ENCODE measurements at places on chromosomes 2 and 18. TPM values are rescaled to one million over a fixed set of nuclear protein-coding genes. Genes with fewer than 3 reads are reported as not detected.

EIPR1 gene
- total RNA-seq, result 26.4 TPM

- peaks cover 5% of the 10 kb centered on the region for H3K27me3 ChIP-seq
- H3K4me3 ChIP-seq, result no peak overlapping the region
- no peak overlapping the region for H3K27ac ChIP-seq
- no peaks in the 10 kb centered on the region for H3K36me3 ChIP-seq
- peaks cover 14% of the 10 kb centered on the region for H3K4me1 ChIP-seq
These were observed 20.1 kb upstream of the SLC20A1 start for GRCh38 chr2:112625474-112626114.

KRTCAP3 gene
- 26.1 TPM for total RNA-seq

DNA sequence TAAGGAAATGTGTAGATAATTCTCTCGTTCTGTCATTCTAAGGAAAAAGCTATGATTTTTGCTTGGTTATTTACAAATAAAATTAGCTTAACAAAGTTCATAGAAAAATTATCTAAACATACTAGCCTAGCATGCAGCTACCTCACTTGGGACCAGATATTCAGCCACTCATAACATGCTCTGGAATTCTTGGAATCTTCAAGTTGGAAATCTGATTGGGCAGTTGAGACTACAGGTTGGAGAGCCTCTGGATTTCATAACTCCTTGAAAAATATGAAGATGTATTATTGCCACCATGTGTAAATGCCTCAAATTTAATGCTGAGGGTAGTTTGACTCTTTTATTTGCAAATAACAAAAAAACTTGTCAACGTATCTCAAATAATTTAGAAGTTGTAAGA, 132.2 kb upstream of the GULP1 start:
- H3K4me1 ChIP-seq, result peaks cover 2% of the 10 kb centered on the region
- H3K27me3 ChIP-seq, result no peaks in the 10 kb centered on the region
- no peaks in the 10 kb centered on the region for H3K36me3 ChIP-seq
- H3K4me3 ChIP-seq, result no peak overlapping the region
- no peak overlapping the region for H3K27ac ChIP-seq

DNA sequence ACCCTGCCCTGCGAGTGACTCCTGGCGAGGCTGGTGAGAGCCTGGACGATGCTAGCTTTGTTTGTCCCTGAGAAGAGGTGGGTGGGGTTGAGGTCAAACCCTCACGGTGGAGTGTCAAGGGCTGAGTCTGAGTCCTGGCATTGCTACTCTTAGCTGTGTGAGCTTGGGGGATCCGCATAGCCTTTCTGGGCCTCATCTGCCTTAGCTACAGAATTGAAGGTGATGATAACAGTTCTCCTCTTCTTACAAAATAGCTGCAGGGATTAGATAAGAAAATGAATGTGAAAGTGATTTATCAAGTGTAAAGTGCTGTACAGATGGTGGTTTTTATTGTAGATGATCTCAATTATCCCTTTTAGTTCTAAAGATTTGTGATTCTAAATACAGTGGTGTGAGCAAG, 144.6 kb downstream of the LPIN1 start:
- H3K4me1 ChIP-seq, result no peaks in the 10 kb centered on the region
- no peak overlapping the region for H3K4me3 ChIP-seq
- H3K27ac ChIP-seq, result no peak overlapping the region

DNA sequence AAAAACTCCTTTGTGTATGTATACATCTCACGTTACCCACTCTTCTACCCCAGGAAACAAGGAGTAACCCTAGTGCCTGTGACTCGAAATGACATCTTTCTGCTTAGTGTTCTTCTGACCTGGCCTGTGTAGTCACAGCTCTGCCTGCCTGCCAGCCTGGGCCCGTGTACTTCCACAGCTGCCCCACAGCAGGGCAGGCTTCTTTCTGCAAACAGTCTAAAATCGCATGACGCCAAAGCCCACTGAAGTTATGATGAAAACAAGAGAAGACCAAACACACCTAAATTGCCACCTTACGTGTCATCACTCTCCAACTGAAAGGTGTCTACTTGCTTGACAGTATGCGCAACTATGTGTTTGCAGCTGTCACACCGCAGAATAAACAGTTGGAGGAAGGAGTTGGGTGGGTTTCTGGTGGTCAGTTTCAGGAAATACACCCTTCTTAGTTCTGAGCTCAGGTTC, 1.5 kb downstream of the GAREM1 start:
- no peak for DNase-seq
- no peak overlapping the region for H3K27ac ChIP-seq
- H3K4me1 ChIP-seq, result peaks cover 34% of the 10 kb centered on the region
- H3K27me3 ChIP-seq, result peaks cover 27% of the 10 kb centered on the region

GRCh38 chr18:31983020-31983419, 35.6 kb upstream of the RNF125 start:
- H3K27me3 ChIP-seq, result no peaks in the 10 kb centered on the region
- no peak for DNase-seq
- no peak overlapping the region for H3K27ac ChIP-seq
- no peak overlapping the region for H3K4me3 ChIP-seq
- no peaks in the 10 kb centered on the region for H3K36me3 ChIP-seq

- H3K36me3 ChIP-seq, result peaks cover 8% of the 10 kb centered on the region
- DNase-seq, result no peak
- H3K27ac ChIP-seq, result no peak overlapping the region
- no peak overlapping the region for H3K4me3 ChIP-seq
These were observed 198.3 kb downstream of the LDLRAD4 start for GRCh38 chr18:13416848-13417247.

DNA sequence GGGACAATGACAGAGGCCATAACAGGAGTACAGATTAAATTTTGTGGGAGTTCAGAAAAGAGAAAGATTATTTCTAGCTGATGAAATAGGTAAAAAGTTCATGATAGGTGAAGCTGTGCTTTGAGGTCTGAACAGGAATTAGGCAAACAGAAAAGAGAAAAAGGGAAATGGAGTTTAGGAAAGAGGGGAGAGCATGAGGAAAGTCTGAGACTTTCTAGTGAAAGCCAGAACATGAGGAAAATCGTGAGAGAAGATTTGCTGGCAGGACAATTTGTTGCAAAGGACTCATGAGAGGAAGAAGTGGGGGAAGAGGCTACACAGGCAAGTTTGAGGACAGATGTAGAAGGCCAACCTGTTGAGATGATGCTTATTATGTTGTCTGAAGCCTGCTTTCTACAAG, 6.3 kb upstream of the CHN1 start:
- H3K27me3 ChIP-seq, result no peaks in the 10 kb centered on the region
- peaks cover 31% of the 10 kb centered on the region for H3K4me1 ChIP-seq
- H3K27ac ChIP-seq, result peak overlapping the region; percentile 1
- H3K36me3 ChIP-seq, result no peaks in the 10 kb centered on the region
- no peak for DNase-seq

DNA sequence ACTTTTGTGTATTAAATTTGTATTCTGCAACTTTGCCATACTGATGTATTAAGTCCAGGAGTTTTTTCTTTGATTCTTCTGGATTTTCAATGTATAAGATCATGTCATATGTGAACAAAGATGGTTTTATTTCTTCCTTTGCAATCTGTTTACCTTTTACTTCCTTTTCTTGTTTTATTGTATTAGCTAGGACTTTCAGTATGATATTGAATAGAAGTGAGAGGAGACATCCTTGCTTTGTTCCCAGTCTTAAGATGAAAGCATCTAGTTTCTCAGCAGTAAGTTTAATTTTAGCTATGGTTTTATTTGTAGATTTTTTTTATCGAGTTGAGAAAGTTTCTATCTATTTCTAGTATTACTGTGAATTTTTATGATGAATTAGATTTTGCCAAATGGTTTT, 25.5 kb downstream of the VRK2 start:
- H3K27ac ChIP-seq, result no peak overlapping the region
- no peak for DNase-seq
- no peak overlapping the region for H3K4me3 ChIP-seq
- no peaks in the 10 kb centered on the region for H3K4me1 ChIP-seq

DNA sequence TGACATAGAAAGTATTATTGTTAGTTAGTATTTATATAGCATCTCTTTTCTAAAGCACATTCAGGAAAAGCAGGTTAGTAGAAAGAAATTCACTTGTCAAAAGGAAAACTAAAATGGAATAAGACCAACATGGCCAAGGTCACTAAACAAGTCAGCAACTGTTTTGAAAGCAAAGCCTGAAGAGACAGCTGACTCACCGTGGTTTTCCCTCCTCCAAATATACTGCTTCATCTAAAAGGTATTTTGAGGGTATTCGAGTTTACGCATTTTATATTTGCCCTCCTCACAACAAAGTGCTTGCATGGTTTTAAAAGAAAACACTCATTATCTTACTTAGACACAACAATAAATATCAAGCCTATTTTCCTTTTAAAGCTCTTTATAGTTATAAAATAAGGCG, 24.0 kb downstream of the ZNF385B start:
- H3K4me1 ChIP-seq, result no peaks in the 10 kb centered on the region
- H3K27ac ChIP-seq, result no peak overlapping the region
- no peaks in the 10 kb centered on the region for H3K27me3 ChIP-seq
- no peak overlapping the region for H3K4me3 ChIP-seq
- H3K36me3 ChIP-seq, result no peaks in the 10 kb centered on the region
- DNase-seq, result no peak

SERPINB4 gene
- total RNA-seq, result not detected

ADD2 gene
- 1.3 TPM for total RNA-seq

DNA sequence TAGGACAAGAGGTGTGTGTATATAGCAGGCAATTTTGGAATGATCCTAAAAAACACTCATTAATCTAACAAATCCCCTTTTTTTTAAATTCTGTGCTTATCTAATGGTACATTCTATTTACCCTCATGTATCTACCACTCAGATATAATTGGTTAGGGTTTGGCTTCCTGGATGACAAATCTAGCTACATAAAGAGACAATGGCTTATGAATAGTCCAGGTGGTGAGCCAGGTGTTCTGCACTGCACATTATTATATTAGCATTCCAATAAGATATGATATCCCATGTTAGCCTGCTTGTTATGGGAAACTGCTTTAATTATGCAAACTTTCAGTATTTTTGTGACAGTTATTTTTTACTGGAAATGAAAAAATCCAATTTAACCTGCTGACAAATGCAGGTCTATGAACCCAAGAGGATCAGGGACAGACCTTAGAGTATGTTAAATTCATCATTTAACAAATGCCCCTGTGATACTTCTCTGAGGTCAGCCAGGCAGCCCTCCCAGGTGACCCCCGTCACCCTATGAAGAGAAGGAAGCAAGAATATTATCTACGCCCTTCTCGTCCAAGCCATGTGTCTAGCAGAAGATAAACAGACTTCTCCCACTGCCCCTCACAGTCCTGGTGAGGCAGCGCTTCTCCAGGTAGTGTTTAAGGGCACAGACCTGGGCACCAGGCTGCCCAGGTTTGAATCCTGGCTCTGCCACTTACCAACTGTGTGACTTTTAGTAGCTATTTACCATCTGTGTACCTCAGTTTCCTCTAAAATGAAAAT, 83.0 kb downstream of the ADD2 start:
- no peaks in the 10 kb centered on the region for H3K4me1 ChIP-seq
- no peak for DNase-seq
- no peaks in the 10 kb centered on the region for H3K36me3 ChIP-seq

PSMG2 gene
- total RNA-seq, result 59.0 TPM

GRCh38 chr2:88880441-88880953, 189.0 kb downstream of the RPIA start:
- H3K4me3 ChIP-seq, result no peak overlapping the region
- no peak overlapping the region for H3K27ac ChIP-seq
- peaks cover 3% of the 10 kb centered on the region for H3K27me3 ChIP-seq
- H3K36me3 ChIP-seq, result no peaks in the 10 kb centered on the region
- DNase-seq, result no peak

- H3K36me3 ChIP-seq, result no peaks in the 10 kb centered on the region
- H3K4me3 ChIP-seq, result no peak overlapping the region
- H3K27ac ChIP-seq, result no peak overlapping the region
- H3K4me1 ChIP-seq, result no peaks in the 10 kb centered on the region
- no peaks in the 10 kb centered on the region for H3K27me3 ChIP-seq
These were observed 433.0 kb upstream of the CHAC2 start for GRCh38 chr2:53334610-53335009.

GRCh38 chr2:17593445-17593840, 52.9 kb downstream of the VSNL1 start:
- peak overlapping the region; percentile 60 for H3K27ac ChIP-seq
- H3K27me3 ChIP-seq, result no peaks in the 10 kb centered on the region
- peaks cover 38% of the 10 kb centered on the region for H3K4me1 ChIP-seq
- DNase-seq, result no peak

DNA sequence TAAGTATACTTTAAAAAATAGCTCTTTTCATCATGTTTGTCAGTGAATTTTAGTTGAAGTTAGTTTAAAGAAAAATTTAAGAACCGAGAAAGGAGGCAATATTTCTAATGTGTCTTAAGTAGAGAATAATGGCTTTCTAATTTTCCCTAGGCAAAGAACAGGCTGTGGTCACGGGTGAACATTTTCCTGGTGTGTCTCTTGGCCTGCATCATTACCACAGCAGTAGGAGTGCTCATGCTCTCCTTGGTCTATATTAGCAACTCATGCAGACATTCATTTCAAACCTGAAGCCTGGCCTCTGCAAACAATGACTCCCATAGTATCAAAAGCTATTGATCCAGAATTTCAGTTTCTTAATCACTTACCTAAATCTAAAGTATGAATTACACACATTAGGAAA, 57.4 kb downstream of the C18orf54 start:
- no peak overlapping the region for H3K4me3 ChIP-seq
- DNase-seq, result no peak
- no peaks in the 10 kb centered on the region for H3K36me3 ChIP-seq
- peaks cover 6% of the 10 kb centered on the region for H3K4me1 ChIP-seq
- peaks cover 15% of the 10 kb centered on the region for H3K27me3 ChIP-seq

DNA sequence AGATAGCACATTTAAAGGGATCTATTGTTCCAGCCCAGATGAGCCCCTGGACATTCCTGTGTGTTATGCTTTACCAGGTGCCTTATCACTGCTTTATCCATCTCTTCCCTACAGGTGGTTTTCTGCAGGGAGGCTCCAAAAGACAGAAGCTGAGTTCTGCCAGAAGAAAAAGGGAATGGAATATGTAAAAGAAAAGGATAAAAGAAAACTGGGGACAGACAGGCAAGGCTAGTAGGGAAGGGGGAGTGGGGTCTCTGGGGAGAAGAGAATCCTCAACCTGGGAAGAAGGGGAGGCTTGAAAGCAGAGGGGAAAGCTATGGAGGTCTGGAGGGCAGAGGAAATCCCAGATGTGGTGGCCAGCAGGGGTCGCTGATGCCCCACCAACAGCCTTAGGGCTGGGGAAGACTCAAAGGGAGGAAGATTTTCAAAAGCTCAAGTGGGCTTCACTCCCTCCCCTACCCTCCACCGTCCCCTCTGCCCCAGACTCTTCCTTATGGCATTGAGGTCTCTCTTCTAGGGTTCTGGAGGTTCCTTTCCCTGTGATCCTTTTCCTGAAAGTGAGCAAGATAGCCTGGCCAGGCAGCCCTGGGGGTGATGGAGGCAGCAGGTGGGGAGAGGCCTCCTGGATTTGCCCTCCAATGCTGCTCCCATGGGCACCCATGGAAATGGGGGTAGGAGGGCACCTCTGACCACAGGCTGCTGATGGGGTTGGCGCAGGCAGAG, 178.1 kb upstream of the PKDCC start:
- H3K36me3 ChIP-seq, result no peaks in the 10 kb centered on the region
- H3K4me1 ChIP-seq, result peaks cover 39% of the 10 kb centered on the region
- DNase-seq, result peak; percentile 53

Data from mesothelial cell of epicardium (in vitro differentiated cells).